Activated naive CD4-positive, alpha-beta T cell treated with anti-CD3 and anti-CD28 coated beads, Interleukin-2, amount 10 ng/mL, durations not matched to agents 7 days and 5 days (primary cell): ENCODE measurements at places on chromosomes 2 and 18.

DNA sequence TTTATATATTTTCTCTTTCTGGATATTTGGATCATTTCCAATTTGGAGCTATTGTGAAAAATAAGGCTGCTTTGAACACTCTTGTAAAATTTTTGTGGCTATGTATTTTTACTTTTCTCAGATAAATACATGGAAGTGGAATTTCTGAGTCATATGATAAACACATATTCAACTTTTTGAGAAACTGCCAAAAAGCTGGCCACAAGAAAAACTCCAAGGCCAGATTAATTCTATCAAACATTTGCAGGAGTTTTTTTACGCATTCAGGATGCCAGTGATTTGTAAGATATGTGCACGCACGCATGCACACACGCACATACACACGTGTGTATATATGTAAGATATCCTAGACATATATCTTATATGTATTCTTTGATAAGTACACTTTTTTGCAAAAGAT, 477.5 kb upstream of the SPHKAP start:
- H3K27me3 ChIP-seq = no peaks in the 10 kb centered on the region
- DNase-seq = no peak
- no peaks in the 10 kb centered on the region for H3K4me1 ChIP-seq

DNA sequence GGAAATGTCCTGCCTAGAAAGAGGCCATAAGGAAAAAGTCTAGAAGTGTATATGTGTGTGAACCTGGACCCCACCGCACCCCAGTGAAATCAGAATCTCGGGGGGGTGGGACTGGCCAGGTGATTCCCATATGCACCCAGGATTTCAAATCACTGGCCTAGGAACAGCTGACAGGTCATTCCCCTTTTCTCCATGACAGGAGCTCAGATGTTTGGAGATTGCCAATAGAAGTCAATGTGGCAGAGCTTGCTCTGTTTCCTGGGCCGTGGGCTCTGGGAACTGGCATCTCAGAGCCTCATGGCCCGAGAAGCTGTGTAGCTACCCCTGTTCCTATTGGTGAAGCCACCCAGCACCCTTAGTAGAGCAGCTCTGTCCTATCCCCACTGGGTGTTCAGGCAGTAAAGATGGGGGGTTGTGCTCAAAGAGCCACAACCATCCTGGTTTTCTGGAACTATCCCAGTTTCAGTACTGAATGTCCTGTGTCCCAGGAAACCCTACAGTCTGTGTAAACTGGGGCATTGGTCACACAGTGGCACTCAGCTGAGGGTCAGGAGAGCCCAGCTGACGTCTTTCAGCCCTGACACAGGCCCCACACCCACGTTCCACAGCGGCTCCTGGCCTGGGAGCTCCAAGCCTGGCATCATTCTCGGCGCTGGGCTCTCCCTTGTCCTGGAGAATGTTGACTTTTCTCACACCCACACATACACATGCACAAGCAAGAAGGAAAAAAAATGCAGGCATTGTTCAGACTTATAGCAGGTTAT, 18.9 kb downstream of the GNLY start:
- no peaks in the 10 kb centered on the region for H3K36me3 ChIP-seq
- no peak overlapping the region for H3K4me3 ChIP-seq
- H3K27ac ChIP-seq = peak overlapping the region; percentile 40
- peaks cover 42% of the 10 kb centered on the region for H3K27me3 ChIP-seq
- peaks cover 42% of the 10 kb centered on the region for H3K4me1 ChIP-seq
- no peak for DNase-seq

- H3K27ac ChIP-seq = no peak overlapping the region
- DNase-seq = no peak
- H3K27me3 ChIP-seq = peaks cover 66% of the 10 kb centered on the region
- H3K36me3 ChIP-seq = no peaks in the 10 kb centered on the region
These were observed 374.4 kb downstream of the MTX2 start for GRCh38 chr2:176643646-176644045.

GRCh38 chr18:59909289-59910036, 9.7 kb downstream of the PMAIP1 start:
- no peaks in the 10 kb centered on the region for H3K27me3 ChIP-seq
- peaks cover 6% of the 10 kb centered on the region for H3K36me3 ChIP-seq
- no peak for DNase-seq
- H3K4me1 ChIP-seq = peaks cover 44% of the 10 kb centered on the region

DNA sequence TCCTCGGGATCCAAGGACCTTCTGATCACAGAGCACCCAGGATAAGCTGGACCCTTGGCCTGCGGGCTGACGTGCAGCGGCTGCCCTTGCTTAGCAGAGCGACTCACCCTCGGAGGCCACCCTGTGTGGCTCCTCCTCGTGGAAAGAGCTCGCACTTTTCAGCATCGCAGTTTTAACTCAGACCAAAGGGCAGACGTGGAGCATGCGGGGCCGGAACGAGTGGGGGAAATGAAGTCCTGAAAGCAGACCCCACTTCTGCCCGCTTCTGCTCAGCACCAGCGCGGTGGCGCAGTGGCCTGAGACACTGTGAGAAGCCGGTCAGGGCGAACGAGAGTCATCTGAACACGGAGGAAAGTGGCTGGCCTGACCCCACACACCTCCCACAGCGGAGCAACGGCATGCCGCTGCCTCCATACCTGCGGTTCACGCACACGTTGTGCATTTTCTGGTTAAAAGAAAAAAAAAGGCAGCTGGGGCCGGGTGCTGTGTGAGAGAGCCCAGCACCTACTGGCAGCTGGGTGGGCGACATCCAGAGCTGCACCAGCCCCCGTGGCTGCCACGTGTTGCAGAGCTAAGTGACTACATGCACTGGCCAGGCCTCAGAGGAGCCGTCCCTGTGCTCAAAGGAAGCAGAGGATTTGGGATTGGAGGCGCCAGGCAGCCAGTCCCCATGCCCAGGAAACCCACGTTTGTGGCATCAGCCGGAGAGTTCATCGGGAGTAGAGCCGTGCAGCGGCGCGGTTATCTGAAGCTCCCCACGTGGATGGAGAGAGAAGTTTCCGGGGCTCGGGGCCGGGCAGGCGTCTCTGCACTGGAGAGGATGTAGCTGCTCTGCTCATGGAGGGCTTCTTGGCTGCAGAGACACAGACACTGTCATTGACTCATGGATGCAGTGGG, 89.7 kb downstream of the USP40 start:
- no peaks in the 10 kb centered on the region for H3K27me3 ChIP-seq
- no peak for DNase-seq
- H3K4me1 ChIP-seq = no peaks in the 10 kb centered on the region

- no peak overlapping the region for H3K4me3 ChIP-seq
- no peaks in the 10 kb centered on the region for H3K4me1 ChIP-seq
- DNase-seq = no peak
- no peak overlapping the region for H3K27ac ChIP-seq
These were observed 56.9 kb downstream of the DPYSL5 start for GRCh38 chr2:26904839-26905238.

GRCh38 chr2:223165423-223166214, 113.6 kb downstream of the KCNE4 start:
- no peak overlapping the region for H3K4me3 ChIP-seq
- no peaks in the 10 kb centered on the region for H3K27me3 ChIP-seq
- H3K36me3 ChIP-seq = no peaks in the 10 kb centered on the region
- no peak for DNase-seq

DNA sequence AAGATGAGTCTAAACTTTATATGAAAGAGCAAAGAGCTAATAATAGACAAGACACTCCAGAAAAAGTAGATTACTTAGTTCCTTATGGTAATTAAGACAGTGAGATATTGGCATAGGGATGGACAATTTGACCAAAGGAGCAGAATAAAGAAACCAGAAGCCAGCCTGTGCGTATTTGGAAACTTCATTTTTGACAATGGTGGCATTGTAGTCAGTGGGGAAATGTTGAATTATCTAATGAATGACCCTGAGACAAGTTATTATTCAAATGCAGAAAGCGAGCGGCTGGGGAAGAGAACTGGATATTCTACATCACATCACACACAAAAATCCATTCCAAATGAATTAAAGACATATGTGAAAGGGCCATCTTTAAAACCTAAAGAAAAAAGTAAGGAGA, 144.3 kb downstream of the DTNB start:
- no peak for DNase-seq
- H3K36me3 ChIP-seq = peaks cover 4% of the 10 kb centered on the region
- no peaks in the 10 kb centered on the region for H3K27me3 ChIP-seq
- H3K4me1 ChIP-seq = peaks cover 10% of the 10 kb centered on the region

- H3K4me3 ChIP-seq = no peak overlapping the region
- H3K27me3 ChIP-seq = no peaks in the 10 kb centered on the region
- no peak overlapping the region for H3K27ac ChIP-seq
These were observed 28.9 kb downstream of the PTGR3 start for GRCh38 chr18:75179819-75180600.

GRCh38 chr2:182360663-182361260, 66.1 kb downstream of the PDE1A start:
- no peak overlapping the region for H3K27ac ChIP-seq
- no peak overlapping the region for H3K4me3 ChIP-seq
- no peaks in the 10 kb centered on the region for H3K36me3 ChIP-seq
- H3K4me1 ChIP-seq = no peaks in the 10 kb centered on the region
- DNase-seq = no peak

- no peaks in the 10 kb centered on the region for H3K4me1 ChIP-seq
- no peaks in the 10 kb centered on the region for H3K36me3 ChIP-seq
- no peak overlapping the region for H3K27ac ChIP-seq
These were observed 308.9 kb upstream of the POU3F3 start for GRCh38 chr2:104545055-104545454.

DNA sequence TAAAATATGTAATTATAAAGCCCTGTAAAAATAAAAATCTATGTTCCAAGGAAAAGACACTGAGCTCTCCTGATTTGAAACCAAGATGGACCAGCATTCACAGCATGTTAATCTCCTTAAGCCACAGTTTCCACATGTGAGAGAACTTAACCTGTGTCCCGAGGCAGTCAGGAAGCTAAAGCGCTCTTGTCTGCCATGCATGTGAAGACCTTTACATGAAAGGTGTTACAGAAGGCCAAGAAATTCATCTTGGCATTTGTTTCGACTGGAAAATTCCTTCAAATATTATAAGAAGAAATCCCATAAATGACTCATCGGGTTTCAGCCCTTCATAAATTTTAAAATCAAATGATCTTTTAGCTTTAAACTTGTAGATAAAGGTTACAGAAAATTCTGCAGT, 328.6 kb downstream of the CDH2 start:
- H3K4me3 ChIP-seq = no peak overlapping the region
- no peaks in the 10 kb centered on the region for H3K27me3 ChIP-seq
- H3K36me3 ChIP-seq = no peaks in the 10 kb centered on the region
- no peaks in the 10 kb centered on the region for H3K4me1 ChIP-seq
